ENCODE measurements at places on chromosomes 5 and 9.

DNA sequence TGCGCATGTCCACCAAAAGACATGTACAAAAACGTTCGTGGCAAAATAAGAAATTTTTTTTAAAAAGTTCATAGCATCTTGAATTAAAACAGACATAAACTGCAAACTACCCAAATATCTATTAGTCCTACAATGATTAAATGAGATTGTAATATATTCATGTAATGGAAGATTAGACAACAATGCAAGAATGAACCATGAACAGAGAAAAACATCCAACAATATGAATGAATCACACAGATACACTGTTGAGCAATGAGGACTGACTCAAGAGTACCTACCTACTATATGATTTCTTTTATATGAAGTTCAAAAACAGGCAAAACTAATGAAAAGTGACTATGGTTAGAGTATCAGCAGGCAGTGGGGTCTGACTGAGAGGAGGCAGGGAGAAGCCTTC, 17.9 kb upstream of the CTNNAL1 start:
- no peak for DNase-seq

DNA sequence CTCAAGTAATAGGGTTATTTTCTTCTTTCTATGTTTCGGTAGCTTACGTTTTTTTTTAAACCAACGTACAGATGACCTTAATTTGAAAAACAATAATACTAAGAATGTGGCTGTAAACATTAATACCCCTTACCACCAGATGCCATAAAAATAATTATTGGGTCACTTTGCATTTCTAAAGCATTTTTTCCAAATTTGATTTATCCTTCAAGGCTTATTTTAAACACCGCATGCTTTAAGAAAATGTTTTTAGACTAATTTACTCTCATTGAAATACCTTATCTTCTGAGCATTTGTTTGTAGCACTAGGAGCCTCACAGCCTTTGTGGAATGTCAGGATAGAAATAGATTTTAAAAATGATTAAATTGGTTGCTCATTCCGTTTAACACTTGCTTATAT, 5.8 kb upstream of the APBA1 start:
- DNase-seq: no peak

DNA sequence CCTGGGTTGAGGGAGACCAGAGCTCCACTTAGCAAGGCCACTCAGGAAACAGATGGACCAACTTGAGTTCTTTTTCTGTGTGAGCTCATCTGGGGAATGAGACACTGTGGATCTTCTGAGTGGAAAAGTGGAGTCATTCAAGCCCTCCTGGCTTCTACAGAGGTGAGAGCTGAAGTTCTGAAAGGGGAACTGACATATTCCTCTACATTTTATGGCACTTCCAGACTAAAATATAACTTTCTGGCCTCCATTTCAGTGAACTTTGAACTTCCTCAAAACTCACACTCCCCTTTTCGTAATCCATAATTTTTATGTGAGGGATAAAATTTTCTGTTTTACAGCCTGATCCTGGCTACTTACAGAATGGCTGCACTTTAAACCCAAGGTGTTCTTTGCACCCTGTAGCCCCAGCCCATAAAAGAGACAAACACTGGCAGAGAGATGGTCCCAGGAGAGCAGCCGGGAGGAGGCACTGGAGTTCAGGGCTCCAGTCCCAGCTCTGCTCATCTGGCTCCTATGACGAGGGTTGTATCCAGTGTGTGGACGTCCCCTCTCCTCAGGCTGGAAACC, 10.8 kb downstream of the SPAAR start:
- DNase-seq: no peak

- DNase-seq: no peak
Observed at GRCh38 chr9:127197861-127198430, 66.6 kb upstream of the GARNL3 start.

DNA sequence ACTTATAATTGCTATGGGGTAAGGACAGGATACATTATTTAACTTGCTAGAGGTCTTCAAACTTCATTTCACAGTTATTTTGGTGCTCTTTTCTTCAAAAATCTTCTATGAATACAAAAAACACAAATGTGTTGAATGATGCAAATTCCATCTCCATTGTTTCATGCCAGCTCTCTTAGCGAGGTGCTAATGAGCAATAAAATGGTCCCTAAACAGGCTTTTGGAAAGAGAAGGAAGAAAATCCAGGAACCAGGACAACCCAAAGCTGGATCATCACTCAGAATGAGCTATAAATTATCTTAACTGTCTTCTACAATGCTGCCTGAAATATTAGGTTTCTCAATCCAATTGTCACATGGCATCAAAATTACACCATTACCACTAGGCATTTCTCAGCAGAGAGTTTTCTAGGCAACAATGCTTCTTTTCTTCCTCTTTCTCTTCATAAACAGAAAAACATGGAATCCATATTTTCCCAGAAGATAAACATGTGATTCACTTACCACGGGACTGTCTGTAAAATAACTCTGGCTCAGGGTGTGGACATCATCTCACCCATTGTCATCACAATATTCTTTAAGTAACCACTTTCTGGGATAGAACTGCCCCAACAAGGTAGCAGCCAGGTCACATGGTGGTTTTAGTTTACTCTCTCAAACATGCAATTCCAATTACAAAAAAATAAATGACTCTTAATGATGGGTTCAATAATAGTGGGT, 249.4 kb downstream of the NPR3 start:
- DNase-seq: no peak

GRCh38 chr9:101094686-101095085, 66.2 kb downstream of the PLPPR1 start:
- DNase-seq: no peak

DNA sequence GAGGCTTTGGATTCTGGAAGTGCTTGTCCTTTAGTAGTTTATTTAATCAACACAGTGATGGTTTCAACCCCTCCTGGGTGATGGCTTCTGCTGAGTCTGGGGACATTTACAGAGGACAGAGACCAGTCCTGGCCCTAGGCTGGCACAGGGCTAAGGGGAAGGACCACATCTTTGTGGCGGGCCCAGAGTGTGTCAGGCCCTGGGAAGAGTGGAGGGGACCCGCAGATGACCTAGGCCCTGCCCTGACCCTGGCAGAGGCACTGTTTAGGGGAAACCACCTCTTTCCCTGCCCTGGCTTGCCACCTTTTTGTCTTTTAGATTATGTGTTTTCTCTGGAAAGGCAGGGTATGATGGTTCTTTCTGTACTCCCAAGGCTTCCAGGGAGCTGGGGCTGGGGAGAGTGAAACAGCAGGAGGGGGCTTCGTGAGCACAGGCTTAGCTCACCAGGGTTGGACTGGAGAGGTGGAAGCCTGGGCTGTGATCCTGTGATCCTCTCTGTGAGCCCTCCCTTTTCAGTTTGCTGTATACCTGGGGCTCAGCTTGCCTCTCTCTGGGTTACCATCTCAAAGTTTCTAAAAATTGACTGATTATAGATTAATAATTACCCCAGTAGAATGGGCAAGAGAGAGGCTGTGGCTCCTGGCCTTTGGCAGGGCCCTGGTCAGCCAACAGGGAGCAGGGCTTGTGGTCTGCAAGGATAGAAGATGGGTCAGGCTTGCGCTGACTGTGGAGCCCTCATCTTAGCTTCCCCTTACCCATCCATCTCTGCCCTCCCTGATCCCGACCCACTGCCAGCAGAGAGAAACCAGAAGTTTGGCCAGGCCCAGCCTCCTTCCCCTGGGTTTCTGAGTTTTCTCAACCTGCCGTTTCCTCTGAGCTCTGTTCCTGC, 1.7 kb upstream of the SYNPO start:
- no peak for DNase-seq

- DNase-seq: no peak
Observed at GRCh38 chr5:57698802-57699201, 216.2 kb upstream of the ACTBL2 start.

DNA sequence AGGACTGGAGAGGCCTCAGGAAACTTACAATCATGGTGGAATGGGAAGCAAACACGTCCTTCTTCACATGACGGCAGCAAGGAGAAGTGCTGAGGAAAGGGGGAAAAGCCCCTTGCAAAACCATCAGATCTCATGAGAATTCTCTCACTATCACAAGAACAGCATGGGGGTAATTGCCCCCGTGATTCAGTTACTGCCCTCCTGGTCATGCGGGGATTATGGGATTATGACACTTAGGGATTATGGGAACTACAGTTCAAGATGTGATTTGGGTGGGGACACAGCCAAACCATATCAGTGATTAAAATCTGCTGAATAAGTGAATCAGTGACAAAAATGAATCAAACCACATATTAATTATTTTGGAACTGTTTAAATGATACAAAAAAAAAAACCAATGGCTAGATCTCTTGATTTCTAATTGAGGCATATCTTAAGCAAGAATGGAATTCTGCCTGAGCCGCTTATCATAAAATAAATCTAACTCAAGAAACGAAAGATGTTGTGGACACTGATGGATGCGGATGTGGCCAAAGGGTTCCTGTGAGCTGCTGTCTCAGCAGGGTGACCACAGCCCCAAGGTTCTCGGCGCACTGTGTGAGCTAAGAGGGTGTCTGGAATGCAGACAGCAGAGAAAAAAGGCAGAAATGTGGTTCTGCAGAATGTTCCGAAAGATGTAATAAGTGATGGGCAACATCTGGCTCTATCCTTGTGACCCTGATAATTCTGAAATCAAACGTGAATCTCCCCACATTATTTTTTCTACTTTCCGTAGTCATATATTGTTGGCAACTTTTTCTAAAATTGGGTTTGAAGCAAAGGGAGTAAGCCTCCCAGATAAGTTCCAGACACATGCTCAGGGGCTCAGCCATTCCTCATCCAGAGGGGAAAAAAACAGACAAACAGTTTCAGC, 107.2 kb upstream of the ICE1 start:
- no peak for DNase-seq

DNA sequence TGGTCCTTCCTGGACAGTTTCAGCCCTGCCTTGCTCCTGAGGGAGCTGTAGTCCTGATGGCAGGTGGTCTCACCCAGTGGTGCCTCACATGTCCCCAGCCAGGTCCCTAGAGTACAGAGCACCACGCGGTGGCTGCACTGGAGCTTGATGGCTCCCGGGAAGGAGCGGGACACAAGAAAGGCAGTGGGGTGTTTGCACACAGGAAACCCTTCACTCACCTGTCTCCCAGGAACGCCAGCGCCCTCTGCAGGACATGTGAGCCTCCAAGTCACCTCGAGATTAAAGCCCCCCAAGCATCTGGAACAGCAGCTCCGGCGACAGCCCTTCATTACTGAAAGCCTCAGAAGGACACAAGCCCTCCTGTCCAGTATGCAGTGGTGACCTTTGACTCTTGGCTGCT, 19.9 kb upstream of the TMEM250 start:
- DNase-seq: no peak

DNA sequence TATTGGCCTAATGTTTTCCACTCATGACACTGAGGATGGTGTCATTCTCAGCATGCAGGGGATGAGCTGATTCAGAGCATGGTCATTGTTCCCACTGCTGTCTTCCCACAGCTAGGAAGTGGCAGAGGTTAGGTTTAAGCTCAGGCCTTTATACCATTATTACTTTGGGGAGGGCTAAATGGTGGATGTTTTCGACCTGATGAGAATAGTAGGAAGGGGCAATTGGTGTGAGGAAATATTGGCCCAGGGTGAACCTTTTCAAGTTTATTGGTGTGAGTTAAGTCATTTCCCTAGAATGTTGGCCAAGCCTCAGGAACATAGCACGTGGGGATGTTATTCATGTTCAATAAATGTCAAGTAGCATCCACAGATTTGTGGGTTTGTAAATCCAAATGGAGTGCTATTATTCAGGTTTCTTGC, 59.6 kb downstream of the ARHGAP26 start:
- no peak for DNase-seq

GRCh38 chr5:160088805-160089204, 30.4 kb downstream of the PWWP2A start:
- DNase-seq: no peak

DNA sequence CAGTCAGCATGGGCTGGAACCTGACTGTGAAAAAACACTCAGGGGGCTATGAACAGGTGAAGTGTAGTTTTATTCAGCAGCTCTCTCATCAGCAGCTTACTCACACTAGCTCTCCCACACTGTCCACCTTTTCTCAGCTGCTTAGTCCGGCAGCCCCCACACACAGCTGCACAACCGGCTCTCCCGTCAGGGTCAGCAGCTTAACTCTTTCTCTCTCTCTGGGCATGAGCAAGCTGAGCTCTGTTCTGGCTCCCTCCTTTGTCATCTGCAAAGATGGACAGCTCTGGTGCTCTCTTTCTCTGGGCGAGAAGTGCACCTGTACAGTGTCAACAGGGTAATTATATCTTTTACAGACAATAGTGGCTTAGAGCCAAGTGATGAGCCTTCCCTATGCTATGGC, 8.2 kb downstream of the DMAC1 start:
- no peak for DNase-seq

- DNase-seq: no peak
Observed at GRCh38 chr9:93017621-93018020, 40.9 kb upstream of the SUSD3 start.

- DNase-seq: no peak
Observed at GRCh38 chr5:80653502-80653901, 950 bp upstream of the MSH3 start.

GRCh38 chr5:169606279-169606678, 22.7 kb downstream of the SPDL1 start:
- DNase-seq: no peak

GRCh38 chr5:78777901-78778300, 129.3 kb upstream of the LHFPL2 start:
- DNase-seq: no peak

DNA sequence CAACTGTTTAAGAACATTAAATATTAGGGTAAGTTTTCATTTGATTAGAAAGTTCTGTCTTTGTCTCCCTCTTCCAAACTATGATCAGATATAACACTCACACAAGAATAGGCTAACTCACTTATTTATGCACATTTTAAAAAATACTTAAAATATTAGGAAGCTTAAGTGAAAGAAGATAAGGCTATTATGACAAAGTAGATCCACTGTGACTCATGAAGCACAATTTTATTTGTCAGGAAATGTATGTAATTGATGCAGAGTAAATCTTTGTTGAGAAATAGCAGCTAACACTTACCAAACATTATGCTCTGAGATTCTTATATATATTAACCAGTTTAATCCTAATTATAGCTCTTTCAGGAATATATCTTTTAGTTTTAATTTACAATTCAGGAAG, 560.6 kb downstream of the CSNK1G3 start:
- DNase-seq: no peak

GRCh38 chr9:115411993-115412452, 294.1 kb upstream of the TNC start:
- no peak for DNase-seq

DNA sequence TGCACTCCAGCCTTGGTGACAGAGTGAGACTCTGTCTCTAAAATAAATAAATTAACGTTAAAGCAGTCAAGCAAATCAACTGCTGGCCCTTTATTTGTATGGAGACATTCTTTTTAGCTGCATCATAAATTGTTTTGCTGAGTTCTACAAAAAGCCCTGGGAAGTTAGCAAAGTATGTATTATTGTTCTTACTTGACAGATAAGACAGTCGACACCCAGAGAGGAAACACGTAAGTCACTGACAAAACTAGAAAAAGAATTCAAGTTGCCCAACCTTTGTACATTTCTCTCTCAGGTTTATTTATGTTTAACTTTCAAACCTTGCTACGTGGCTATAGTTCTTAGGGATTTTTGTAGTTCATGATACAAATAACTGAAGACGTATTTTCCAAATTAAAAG, 40.4 kb upstream of the MACIR start:
- DNase-seq: no peak
